Activated CD4-positive, alpha-beta T cell treated with anti-CD3 and anti-CD28 coated beads, Interleukin-2, amount 10 ng/mL, durations not matched to agents 24 days and 14 days (primary cell): ENCODE measurements at places on chromosomes 7 and 10. TPM values are rescaled to one million over a fixed set of nuclear protein-coding genes. Genes with fewer than 3 reads are reported as not detected.

GRCh38 chr10:4698075-4698474 is 127.9 kb upstream of the AKR1E2 start:
- DNase-seq: no peak

DNA sequence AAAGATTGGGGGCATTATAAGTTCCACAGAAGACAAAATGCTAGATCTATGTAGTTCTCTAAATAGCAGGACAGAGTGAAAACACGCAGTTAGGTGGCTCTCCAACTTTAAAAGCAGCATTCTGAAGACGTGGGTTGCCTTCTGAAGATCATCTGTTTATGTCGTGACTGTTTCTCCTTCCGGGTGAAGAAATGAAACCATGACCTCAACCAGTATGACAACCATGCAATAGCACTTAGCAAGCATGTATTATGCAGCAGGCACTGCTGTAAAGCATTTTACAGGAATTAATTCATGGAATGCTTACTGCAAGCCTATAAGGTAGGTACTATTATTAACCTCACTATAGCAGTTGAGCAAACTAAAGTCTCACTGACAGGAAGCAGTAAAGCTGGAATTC is 125.2 kb downstream of the SLC25A13 start:
- no peak for DNase-seq

DNA sequence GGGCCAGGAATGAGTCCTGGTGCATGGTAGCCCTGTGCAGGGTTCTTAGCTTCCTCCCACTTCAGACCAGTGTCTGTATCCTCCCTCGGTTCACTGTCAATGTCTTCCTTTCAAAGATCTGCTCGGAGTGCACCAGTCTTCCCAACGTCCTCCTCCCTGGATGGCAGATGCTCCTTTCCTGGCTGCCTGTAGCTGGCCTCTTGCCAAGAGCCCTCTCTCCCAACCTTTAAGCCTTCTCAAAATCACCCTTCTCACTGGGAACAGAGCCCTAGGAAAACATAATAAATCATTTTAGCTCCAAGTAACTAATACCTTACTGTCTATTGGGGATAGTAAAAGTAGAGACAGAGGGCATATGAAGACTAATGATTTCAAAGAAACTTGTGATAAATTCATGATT is 490.6 kb downstream of the CCSER2 start:
- no peak for DNase-seq

HBP1 gene
- 11.0 and 15.1 TPM in 2 replicates for total RNA-seq

PDK4 gene
- not detected in 2 replicates for total RNA-seq

NRG3 gene
- total RNA-seq: not detected in 2 replicates
